ENCODE measurements at places on chromosomes 11 and 22. TPM values are rescaled to one million over a fixed set of nuclear protein-coding genes. Genes with fewer than 3 reads are reported as not detected.

VSIG2 gene
- total RNA-seq: not detected

KCNE3 gene
- total RNA-seq: 0.18 TPM

DNA sequence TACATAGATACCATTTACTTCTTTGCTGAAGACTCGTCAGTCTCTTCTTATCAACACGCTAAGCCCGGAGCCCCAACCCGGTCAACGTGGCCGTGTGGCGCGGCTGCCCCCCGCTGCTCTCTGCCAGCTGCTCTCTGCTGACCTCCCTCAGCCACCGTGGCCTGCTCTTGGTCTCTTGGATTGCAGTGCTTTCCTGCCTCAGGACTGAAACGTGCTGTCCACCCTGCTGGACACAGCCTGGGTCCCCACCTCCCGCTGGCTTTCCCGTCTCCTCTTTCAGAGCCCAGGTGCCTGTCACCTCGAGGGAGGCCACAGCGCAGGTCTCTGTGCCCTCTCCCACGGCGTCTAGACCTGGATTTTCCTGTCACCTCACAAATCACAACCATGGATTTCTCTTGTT, 388.1 kb upstream of the B3GAT1 start:
- no peak for DNase-seq

GRCh38 chr22:37089434-37089833, 20.1 kb downstream of the TMPRSS6 start:
- DNase-seq: no peak

DNA sequence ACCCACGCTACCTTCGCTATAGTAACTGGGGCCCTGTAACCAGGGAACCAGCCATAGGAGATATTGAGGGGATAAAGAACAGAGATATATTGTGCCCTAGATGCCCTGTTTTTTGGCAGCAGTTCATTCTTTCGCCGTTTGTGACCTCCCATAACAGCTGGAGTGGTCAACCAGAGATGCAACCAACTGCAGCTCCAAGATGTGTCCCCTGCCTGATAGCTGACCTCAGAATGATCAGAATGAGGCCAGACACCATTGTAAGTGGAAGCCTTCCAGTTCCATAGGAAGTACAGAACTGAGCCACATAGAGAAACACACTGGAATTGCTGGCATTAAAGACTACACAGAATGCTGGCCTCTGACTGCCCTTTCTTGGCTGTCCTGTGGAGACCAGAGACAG, 39.2 kb downstream of the P4HA3 start:
- DNase-seq: no peak

ANO1 gene
- not detected for total RNA-seq

Data from fibroblast of the aortic adventitia (primary cell).